NCI-H82 (cell line): ENCODE measurements at places on chromosomes 13 and 19.
A peak's percentile ranks its signal among the peaks of the same experiment; 100 is the strongest.

DNA sequence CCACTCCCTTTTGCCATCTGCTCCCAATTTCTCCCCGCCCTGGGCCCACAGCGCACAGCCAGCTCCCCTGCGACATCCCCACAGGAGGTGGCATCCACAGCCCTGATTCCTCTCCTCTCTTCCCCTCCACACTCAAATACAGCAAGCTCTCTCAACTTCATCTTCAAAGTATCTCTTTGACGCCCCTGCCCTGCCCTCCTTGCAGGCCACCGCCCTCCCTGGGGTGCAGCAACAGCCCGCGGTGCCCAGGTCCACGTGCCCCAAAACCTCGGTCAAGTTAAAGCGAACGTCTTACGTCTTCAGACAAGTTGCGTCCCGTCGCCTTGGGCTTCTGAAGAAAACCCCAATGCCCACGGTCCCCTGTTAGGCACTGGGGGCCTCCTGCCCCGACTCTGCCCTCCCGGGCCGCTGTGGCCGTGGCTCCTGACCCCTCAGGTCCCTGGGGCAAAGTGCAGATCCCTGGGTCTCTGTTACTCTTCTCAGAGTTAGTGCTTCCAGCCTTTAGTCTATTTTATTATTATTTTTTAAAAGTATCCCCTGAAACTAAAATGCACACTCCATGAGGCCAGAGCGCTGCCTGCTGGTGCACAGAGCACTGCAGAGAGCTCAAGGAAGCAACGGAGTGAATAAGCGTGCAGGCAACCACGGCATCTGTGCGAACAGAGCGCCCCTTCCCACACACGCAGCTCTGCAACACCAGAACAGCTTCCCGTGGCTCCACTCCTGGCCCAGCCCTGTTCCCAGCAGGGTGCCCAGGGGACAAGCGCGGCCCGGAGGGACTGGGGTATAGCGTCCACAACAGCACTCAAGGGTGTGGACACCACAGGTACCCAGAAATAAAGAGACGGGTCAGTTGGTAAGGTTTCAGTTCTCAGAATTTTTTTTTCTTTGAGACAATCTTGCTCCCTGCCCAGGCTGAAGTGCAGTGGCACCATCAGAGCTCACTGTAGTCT, 26.4 kb downstream of the IL17D start:
- DNase-seq: no peak

GRCh38 chr13:44365008-44365407, 8.6 kb upstream of the SERP2 start:
- DNase-seq: peak; percentile 96

- peak; percentile 37 for DNase-seq
These were observed 3.5 kb downstream of the FSTL3 start for GRCh38 chr19:679418-680286.

DNA sequence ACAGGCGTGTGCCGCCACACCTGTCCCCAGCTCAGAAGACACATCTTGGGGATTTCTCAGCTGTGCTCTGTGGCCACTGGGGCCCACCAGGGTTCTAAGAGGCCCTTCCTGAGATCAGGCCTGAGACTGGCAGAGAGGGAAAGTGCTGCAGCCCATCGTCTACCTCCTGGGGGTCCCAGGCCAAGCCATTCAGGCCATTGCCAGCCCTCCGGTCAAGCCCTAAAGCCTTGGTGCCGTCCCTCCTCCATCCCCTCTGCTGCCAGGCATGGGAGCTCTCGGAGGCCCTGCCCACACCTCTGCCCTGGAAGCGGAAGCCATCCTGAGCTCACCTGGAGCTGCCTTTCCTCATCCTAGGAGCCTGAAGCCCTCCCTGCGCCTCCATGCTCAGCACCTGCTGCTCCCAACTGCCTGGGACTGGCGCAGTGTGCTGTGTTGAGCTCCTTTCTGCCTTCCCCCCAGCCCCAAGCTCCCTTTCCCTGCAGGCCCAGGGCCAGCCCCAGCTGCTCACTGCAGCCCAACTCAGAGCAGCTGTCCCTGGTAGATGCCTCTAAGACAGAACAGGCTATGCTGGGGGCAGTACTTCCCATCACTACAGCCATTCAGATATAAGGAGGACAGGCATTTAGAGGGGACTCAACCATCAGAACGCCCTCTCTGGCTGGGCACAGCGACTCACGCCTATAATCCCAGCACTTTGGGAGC, 2.9 kb downstream of the SLC7A9 start:
- peak; percentile 38 for DNase-seq

DNA sequence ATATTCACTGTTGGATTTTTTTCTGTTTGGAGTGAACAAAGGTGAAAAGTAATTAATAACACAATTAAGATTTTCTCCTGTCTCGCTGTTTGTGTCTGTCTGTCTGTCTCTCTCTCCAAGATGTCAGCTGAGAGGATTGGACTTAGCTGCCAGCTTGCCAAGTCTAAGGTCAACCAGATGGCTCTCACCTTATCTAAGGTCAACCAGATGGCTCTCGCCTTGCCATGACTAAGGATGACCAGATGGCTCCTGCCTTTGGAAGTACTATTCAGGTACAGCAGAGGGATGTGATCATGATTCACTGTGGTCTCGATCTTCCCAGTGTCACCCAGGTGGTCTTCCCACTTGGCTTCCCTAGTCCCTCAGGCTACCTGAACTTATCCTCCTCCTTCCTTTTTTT, 1436.4 kb downstream of the UQCRFS1 start:
- DNase-seq: peak; percentile 82
